Activated naive CD4-positive, alpha-beta T cell treated with anti-CD3 and anti-CD28 coated beads for 36 hours (primary cell): ENCODE measurements at places on chromosomes 12 and 14.
A peak's percentile ranks its signal among the peaks of the same experiment; 100 is the strongest.

GRCh38 chr14:61379639-61380184 is 58.3 kb downstream of the PRKCH start:
- DNase-seq, result peak; percentile 29

- no peak for DNase-seq
These were observed 46.5 kb downstream of the ITPR2 start for GRCh38 chr12:26786491-26786864.

- no peak for DNase-seq
These were observed 95.3 kb downstream of the CIT start for GRCh38 chr12:119781804-119782203.

DNA sequence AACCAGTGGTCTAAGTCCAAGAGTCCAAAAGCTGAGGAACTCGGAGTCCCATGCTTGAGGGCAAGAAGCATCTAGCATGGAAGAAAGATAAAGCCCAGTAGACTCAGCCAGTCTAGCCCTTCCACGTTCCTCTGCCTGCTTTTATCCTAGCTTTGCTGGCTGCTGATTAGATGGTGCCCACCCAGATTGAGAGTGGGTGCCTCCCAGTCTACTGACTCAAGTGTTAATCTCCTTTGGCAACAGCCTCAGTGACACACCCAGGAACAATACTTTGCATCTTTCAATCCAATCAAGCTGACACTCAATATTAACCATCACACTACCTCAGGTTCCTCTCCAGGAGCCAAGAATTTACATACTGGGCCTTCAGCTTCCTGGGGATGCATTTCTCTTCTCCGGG is 476.1 kb downstream of the FUT8 start:
- no peak for DNase-seq

- DNase-seq, result no peak
These were observed 94.9 kb downstream of the CHGA start for GRCh38 chr14:93017898-93018297.
